ENCODE measurements at places on chromosomes 3 and 15.

GRCh38 chr3:105360003-105360402, 6.7 kb upstream of the ALCAM start:
- no peak for DNase-seq

GRCh38 chr3:64575211-64575844, 112.5 kb downstream of the ADAMTS9 start:
- no peak for DNase-seq

DNA sequence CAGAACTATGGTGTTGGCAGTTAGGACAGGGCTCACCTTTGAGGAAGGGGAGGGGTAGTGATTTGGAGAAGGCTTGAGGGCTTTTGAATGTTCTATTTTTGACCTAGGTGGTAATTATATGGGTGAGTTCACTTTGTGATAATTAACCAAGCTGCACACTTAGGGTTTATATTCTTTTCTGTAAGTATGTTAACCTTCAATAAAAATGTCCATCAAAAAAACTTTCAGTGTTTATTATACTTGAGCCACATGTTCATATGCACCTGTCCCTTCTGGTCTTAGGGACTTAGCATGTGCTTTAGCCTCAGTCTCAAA, 28.4 kb downstream of the PDE8A start:
- no peak for DNase-seq

DNA sequence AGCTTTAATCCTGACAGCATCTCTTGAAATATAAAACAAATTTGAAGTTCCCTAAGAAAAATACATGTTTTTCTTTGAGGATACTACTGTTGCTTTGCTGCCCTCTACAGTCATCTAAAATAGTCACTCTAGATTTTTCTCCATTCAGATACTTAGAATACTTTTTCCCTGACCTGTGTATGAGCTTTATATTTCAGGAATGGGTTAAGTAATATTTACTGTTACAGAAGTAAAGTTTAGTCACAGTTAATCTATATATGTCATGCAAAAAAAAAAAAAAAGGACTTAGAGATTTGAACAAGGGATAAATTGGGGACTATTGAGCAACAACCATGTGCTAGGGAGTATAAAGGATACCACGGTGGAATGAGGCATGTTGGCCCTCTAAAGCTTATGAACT, 8.8 kb downstream of the NECTIN3 start:
- no peak for DNase-seq

DNA sequence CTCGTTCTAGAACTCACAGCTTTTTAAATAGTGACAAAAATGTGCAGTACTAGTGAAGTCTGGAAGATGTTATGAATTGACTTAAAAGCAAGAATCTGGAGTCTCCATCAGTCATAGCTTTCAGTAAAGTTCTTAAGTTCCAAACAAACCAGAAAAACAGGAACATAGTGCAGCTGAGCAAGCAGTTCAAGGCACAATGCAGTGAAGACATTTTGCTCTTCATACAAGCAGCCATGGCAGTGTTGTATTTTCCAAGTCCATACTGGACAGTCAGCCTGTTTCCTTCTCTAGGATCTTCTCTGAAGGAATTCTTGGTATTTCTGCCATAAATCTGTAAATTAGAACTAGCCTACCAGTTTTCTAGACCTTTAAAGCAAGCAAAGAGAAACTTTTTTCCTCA, 90.5 kb downstream of the LRRC28 start:
- no peak for DNase-seq

Data from stimulated activated naive B cell treated with anti-CD40 and anti-IgM and Interleukin-4, amounts not matched to agents 10 μg/mL and 1 μg/mL and 100 μg/mL, for 72 hours (primary cell).